Spleen (tissue), 13 donors: ENCODE measurements at places on chromosomes 12 and 14. TPM values are rescaled to one million over a fixed set of nuclear protein-coding genes. Genes with fewer than 3 reads are reported as not detected.

DNA sequence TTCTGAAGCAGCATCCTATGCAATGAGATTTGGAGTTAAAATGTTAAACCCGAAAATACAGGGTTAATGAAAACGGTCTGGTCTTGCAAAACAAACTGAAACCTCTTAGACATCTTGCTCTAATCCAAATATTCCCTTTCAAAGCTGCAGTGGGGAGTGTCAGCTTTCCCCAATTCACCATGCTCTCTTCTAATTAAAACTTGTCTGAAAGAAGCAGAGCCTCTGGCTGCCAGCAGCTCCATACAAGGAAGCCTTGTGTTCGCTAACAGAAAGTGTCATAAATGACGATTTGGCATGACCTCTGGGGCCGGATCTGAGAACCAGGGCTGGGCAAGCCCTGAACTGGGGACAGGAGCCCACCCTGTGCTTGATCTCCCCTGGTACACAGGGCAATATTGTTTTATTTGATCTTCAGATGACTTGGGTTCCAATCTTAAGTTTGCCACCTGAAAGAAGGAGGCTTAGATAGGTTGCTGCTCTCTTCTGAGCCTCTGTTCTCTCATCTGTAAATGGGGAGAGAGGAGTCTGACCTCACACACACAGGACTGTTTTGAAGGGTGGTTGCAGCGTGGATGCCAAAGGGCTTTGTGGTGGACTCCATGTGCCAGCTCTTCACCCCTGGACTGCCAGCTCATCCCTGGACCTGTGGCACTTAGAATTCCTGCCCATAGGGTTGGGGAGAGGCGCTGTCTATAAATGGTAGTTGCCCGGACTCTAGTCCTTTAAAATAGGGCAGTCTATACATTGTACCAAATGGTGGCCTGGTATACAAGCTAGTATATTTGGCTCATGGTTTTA, 7.8 kb downstream of the KMT5A start:
- DNase-seq = no peak

DNA sequence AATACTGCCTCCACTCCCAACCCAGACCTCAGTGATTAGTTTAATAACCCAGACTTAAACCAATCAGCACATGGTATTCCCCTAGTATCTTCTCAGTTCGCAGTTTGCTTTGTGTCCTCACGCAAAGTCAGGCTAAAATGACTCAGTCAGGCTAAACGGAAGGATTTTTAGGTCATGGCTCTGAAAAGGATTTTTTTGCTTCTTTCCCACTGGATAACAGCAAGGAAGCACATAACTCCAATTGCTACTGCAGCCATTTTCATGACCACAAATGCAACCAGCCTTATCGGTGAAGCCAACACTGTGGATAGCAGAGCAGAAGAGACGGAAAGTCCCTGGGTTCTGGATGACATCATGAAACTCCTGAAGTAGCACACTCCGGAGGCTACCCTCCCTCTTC, 67.7 kb downstream of the ZC3H14 start:
- no peak for DNase-seq

DNA sequence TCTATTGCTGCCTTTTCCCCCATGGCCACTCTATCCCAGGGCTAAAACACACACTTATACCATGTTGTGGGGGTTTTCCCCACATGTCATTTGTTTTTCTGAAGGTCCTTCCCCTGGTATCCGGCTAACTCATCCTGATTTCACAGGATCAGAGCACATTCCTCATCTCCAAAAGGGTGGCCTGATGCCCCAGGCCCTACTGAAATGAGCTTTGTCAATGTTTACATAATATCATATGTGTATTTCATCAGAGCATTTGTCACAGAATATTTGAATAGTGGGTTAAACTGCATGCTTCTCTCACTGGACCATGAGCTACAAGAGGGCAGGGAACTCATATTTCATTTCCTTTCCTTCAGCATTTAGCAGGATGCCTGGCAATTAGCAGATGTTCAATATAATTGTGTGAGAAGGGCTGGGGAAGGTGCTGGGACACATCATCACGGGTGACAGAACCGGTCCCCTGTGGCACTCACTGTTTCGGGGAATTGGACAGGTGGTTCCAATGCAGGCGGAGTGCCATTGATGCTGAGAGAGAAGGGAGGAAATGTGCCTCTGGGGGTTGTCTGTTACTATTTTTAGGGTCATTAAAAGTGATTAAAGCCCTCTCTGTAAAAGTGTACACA, 26.8 kb downstream of the EMP1 start:
- no peak for DNase-seq

DNA sequence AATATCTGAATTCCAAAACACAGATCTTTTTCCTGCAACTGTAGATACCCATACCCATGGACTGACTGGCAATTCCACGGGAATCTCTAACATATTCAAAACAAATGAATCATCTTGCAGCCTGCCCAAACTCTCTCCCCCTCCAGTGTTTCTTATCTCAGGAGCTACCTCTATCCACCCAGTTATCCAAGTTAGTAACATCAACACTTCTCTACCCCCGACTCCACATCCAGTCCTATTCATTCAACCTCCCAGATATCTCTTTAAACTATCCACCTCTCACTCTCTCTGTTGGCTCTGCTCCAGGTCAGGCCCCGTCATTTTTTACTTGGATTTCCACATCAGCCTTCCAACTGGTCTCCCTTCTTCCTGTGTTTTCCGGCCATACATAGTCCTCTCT, 6.7 kb upstream of the KCNH5 start:
- no peak for DNase-seq

The SERPINA12 gene
- total RNA-seq = not detected

GRCh38 chr14:99234961-99235571, 36.9 kb downstream of the BCL11B start:
- DNase-seq = no peak

- no peak for DNase-seq
Observed at GRCh38 chr12:5185435-5186069, 141.9 kb downstream of the KCNA5 start.

- DNase-seq = no peak
Observed at GRCh38 chr14:61461808-61462275, 140.5 kb downstream of the PRKCH start.

DNA sequence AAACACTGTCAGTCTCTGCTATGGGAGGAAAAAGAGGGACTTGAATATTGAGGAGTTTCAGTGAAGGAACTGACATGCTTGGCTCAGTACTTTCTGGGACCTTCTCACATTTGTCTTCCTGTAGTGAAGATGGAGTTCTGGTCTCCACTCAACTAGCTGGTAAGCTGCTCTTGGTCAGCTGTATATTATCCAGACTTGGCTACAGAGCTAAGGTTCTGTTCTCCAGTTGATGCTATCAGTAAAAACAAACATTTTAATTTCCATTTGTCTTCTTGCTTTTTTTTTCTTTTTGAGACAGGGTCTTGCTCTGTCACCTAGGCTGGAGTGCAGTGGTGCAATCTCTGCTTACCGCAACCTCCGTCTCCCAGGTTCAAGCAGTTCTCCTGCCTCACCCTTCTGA, 5.3 kb downstream of the RNF34 start:
- no peak for DNase-seq

The DNAJC22 gene
- total RNA-seq = 0.89 TPM

DNA sequence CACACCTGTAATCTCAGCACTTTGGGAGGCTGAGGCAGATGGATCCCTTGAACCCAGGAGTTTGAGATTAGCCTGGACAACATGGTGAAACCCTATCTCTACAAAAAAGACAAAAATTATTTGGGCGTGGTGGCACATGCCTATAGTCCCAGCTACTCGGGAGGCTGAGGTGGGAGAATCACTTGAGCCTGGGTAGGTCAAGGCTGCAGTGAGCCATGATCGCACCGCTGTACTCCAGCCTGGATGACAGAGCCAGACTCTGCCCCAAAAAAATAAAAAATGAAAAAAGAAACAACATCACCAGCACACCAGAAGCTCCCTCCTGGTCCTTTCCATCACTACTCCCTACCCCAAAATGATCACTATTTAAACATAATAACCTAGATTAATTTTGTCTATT, 2.6 kb downstream of the VEZT start:
- no peak for DNase-seq

- DNase-seq = no peak
Observed at GRCh38 chr12:115672086-115672485, 605.4 kb downstream of the MED13L start.

DNA sequence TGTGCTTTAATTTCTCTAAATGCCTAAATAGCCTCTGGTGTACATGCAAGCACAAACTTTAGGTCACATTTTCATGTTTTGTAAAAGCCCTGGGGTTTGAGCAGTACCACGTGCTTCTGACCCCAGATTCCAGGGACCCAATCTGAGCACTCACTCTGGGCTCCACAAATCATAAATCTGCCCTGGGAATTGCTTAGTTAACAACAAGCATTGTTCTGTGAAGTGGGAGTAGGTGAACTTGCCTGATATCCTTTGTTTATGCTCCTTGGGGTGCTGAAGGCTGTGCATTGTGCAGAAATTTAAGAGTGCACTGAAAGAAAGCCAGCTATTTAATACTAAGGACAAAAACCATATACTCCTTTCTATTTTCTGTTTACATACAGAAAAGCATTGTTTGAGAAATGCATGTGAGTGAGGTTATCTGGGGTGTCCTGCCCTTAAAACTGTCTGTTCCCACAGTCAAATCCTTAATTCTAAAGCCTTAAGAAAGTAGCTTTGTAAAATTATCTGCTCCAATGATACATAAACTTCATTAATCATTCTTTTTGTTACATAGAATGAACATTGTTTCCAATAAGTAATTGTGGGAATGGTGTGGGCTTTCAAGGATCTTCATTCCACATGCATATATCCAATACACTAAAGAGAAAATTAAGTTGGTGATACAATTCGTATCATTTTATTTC, 258.6 kb upstream of the NPAS3 start:
- DNase-seq = no peak

DNA sequence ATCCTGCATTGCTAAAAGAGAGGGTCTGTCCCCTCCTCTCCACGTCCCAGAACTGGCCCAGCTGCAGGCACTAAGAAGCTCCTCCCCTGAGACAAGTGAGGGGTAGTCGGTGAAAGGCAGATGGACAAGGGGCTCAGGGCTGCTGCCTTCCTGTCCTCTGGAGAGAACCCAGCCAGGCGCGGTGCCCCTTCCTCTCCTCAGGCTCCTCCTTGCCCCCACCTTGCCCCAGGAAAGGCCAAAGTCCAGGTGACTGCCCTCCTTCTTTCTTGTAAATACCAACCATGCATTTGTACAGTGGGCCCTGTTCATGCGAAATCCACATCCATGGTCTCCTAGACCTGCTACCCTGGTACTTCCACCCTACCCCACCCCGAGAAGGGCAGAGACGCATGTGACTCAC, 9.7 kb downstream of the PPP1R1A start:
- no peak for DNase-seq

GRCh38 chr14:50726372-50727107, 58.4 kb upstream of the SAV1 start:
- DNase-seq = no peak

The PGF gene
- 5.4 TPM for total RNA-seq

The PIANP gene
- total RNA-seq = 0.30 TPM
